Cardiac fibroblast (primary cell): ENCODE measurements at places on chromosomes 6 and 20.
A peak's percentile ranks its signal among the peaks of the same experiment; 100 is the strongest.

- DNase-seq = no peak
Observed at GRCh38 chr6:41958022-41958856, 16.6 kb upstream of the CCND3 start.

- no peak for DNase-seq
Observed at GRCh38 chr6:141029908-141030307, 1102.8 kb upstream of the GJE1 start.

- DNase-seq = peak; percentile 10
Observed at GRCh38 chr20:22586645-22587310, 2.4 kb upstream of the FOXA2 start.

GRCh38 chr20:2820084-2820895 is 4.1 kb downstream of the TMEM239 start:
- DNase-seq = peak; percentile 91

DNA sequence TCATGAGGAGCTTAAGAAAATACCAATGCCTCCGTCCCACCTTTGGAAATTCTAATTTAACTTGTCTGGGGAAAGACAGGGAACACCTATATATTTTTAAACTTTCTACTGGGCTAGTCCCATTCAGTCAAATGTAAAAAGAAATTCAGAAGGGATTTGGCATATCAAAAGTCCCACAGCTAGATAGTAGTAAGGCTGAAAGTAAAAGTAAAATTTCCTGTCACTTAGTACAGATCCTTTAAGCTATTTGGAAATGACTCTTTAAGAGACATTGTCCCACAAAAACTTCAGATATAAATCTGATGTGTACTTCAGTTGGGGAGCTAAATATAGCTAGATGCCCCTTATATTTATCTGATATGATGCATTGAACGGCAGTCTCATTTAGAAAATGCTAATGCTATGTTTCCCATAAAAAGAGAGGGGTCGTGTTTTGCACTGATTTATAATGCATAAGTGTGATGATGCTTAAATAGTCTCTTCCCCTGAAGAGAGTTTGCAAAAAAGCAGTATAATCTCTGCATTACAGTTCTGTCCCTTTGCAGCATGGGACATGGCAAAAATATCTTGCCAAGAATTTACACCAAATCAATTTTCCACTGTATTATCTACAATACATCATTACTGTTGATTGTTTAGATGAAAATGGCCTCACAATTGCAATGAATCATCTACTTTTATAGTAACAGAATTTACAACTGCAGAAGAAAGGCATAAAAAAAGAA is 860.8 kb upstream of the MAP3K7 start:
- no peak for DNase-seq

DNA sequence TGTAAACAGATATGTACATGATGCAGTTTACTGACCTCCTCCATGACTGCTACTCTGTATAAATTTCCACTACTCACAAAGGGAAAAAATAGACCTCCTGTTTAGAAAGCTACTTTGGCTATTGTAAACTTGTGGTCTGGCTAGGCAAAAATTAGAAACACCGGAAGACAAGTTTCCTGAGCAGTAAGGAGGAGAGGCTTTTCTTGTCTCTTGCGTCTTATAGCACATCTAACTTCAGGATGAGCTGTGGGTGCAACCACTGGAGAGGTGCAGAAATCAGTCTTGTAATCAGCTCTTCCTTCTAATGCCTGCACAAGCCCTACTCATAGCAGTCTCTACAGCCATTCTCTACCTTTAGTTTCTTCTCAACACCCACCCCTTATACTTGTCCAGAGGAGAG is 296.5 kb upstream of the SLC35B3 start:
- no peak for DNase-seq
